ENCODE measurements at places on chromosomes 3 and 15. TPM values are rescaled to one million over a fixed set of nuclear protein-coding genes. Genes with fewer than 3 reads are reported as not detected.

Gene GPR87
- total RNA-seq: 0.29 TPM

Gene NR1I2
- total RNA-seq: not detected

Gene HACD3
- 97.1 TPM for total RNA-seq

Gene CFAP44
- total RNA-seq: 5.5 TPM

Gene SENP7
- 10.3 TPM for total RNA-seq

Gene CCDC39
- 0.17 TPM for total RNA-seq

Gene ADIPOQ
- under 0.01 TPM for total RNA-seq

Gene IL17RC
- total RNA-seq: 58.9 TPM
